NCI-H69 (cell line): ENCODE measurements at places on chromosomes 6 and 20.
A peak's percentile ranks its signal among the peaks of the same experiment; 100 is the strongest.

- peak; percentile 14 for DNase-seq
These were observed 43.6 kb upstream of the PHACTR3 start for GRCh38 chr20:59560588-59561227.

DNA sequence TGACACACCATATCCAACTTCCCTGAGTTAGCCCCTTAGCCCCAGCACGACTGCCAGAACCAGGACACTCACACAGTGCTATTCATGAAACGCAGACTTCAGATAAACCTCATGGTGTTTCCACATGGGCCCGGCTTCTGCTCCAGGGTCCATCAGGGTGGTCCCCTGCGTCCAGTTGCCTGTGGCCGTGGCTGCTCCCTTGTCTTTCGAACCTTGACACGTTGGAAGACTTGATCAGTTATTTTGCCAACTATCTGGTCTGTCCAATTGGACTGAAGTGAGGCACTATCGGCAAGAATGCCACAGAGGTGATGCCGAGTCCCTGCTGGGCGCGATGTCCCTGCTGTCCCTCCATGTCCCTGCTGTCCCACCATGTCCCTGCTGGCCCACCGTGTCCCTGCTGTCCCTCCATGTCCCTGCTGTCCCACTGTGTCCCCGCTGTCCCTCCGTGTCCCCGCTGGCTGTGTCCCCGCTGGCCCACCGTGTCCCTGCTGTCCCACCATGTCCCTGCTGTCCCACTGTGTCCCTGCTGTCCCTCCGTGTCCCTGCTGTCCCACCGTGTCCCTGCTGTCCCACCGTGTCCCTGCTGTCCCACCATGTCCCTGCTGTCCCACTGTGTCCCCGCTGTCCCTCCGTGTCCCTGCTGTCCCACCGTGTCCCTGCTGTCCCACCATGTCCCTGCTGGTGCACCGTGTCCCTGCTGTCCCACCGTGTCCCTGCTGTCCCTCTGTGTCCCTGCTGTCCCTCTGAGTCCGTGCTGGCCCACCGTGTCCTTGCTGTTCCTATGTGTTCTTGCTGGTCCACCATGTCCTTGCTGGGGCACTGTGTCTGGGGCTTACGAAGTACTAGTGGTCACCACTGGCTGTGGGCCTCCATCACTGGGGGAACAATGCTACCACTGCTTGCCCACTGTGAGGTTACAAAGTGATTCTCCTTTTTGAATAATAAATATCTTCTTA, 251.4 kb downstream of the DLL1 start:
- no peak for DNase-seq

GRCh38 chr20:13231031-13231752, 10.1 kb downstream of the ISM1 start:
- peak; percentile 67 for DNase-seq

DNA sequence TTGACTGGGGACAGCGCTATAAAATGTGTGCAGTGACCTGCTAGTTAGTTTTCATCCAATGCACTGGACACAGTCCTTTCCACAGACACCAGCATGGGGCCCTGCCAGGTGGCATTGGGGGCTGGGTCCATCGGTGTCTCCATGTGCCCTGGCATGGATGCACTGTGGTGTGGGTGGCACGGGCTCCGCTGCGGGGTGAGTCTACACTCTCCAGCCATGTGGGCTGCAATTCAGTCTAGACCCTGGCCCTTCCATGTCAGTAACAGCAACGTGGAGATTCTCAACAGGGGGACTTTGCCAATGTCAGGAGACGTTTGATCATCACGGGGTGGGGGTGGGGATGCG, 100.0 kb downstream of the RAMACL start:
- DNase-seq: no peak

DNA sequence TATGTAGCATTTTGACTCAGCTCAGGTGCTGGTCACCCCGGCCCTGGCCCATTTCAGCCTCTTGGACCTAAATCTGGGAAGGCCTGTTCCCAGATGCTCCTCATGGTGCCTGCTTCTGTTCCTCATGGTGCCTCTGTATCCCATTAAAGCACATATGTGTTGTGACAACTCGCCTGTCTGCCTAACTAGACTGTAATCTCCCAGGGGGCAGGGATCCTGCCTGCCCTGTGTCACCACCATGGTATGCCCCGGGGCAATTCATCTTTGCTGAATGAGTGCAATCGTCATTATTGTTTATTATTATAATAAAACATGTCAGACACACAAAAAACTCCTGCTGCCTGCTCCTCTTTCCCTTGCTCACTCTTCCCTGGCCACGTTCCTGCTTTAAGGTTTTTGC, 62.0 kb downstream of the ZFP64 start:
- no peak for DNase-seq

DNA sequence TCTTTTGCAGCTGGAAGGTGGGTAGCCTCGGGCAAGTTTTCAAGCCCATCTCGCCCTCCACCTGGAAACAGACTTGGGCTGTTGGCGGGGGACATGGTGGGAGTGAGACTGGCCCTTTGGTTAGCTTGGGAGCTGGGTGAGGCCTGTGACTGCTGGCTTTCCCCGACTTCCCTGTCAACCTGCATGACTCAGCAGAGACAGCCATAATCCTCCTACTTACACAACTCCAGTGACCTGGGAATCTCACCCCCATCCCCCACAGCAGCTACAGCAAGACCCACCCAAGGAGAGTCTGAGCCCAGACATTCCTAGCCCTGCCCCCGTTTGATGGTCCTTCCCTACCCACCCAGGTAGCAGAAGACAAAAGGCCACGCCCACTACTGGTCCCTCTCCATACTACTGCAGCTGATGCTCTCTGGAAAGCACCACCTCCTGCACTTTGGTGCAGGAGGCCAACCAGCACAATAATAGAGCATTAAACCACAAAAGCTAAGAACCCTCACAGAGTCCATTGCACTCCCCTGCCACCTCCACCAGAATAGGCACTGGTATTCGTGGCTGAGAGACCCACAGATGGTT, 188.4 kb downstream of the TRDN start:
- DNase-seq: no peak

- DNase-seq: peak; percentile 16
These were observed 308.8 kb upstream of the EPHA7 start for GRCh38 chr6:93728150-93728549.

- DNase-seq: no peak
These were observed 172.6 kb downstream of the VEGFA start for GRCh38 chr6:43942616-43943015.

- DNase-seq: no peak
These were observed 18.5 kb downstream of the JARID2 start for GRCh38 chr6:15264412-15264811.
